Panc1 (cell line): ENCODE measurements at places on chromosomes 12 and 14. TPM values are rescaled to one million over a fixed set of nuclear protein-coding genes. Genes with fewer than 3 reads are reported as not detected.

The FSCB gene
- total RNA-seq = not detected

GRCh38 chr14:92542766-92543554 lies 29.4 kb downstream of the RIN3 start:
- DNase-seq = no peak

DNA sequence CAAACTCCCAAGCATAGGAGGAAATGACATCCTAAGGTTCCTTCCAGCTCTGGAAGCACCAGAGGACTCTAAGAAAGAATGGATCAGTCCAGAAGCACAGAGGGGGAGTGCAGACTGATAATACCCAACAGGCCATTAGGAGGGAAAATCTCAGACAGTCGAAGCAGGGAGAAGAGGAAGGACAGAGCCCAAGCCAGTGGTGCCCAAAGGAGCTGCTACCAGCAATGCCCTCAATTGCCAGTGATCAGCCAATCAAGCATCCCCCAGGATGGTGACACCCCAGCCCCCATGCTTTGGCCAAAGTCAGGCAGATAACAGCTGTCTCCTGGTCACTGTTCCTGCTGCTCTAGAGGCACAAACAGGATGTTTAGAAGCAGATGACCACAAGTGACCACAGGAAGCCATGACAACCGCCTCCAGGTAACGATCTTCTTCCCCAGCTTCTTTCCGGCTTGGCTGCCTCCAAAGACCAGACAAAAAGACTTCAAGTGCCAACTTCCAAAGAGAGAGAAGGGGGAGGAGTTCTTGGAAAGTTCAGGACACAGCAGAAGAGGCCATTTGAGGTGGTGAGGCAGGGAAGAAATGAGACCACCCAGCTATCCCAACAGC lies 16.2 kb downstream of the PXN start:
- no peak for DNase-seq

DNA sequence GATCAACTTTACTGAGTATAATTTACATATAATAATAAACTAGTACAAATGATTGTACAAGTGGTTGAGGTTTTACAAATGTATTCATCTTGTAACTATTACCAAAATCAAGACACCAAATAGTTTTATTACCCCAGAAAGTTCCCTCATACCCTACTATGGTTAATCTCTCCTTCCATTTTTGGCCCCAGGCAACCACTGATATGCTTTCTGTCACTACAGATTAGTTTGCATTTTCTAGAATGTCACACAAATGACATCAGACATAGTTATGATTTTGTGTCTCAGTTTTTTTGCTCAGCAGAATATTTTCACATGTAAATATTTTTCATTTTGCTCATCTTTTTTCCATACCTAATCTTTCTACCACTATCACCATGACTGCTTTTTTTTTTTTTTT lies 49.1 kb downstream of the TMX1 start:
- no peak for DNase-seq

DNA sequence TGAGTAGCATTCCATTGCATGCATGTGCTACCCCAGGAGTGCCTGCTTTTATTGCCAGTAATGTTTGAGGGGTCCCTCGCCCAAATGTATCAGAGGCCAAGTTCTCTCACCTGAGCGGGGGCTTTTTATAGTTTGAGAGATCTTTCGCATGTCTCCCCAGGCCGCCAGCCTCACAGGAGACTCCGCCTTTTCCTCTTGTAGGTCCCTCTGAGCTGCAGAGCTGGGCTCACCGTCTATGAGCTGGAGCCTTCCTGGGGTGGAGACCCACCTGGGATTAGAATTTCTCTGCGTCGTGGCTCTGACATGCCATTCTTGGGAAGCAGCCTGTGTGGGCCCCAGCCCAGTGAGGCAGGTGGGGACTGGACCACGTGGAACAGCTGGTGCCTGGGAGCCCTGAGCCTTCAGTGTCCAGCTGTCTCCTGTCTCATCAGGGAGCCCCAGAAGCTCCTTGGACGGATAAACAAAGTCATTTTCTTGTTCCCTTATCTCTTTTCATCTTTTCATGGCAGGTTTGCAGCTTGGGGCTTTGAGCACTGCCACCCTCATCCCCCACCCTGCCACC lies 261.7 kb upstream of the CRY1 start:
- no peak for DNase-seq

DNA sequence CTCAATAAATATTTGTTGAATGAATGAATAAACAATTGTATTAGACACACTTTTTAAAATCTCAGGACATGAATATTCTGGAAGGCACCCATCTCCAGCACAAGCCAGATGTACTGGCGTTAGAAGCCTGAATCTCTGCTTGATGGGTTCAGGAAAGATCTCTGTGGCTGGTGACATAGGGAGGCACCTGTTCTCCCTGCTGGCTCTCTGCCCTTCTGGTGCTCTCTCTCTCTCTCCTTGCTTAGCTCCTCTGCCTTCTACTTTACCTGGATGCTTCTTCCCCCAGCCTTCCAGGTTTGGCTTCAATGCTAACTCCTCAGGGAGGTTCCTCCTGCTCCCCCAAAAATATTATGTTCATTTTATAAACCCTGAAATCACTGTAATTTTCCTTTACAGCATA lies 1.5 kb downstream of the CYP46A1 start:
- no peak for DNase-seq
